HL-60 (cell line): ENCODE measurements at places on chromosomes 12 and 14.

- DNase-seq: no peak
These were observed 646.1 kb downstream of the C12orf50 start for GRCh38 chr12:87382959-87383566.

GRCh38 chr12:75599061-75599460 lies 87.7 kb upstream of the KRR1 start:
- no peak for DNase-seq

DNA sequence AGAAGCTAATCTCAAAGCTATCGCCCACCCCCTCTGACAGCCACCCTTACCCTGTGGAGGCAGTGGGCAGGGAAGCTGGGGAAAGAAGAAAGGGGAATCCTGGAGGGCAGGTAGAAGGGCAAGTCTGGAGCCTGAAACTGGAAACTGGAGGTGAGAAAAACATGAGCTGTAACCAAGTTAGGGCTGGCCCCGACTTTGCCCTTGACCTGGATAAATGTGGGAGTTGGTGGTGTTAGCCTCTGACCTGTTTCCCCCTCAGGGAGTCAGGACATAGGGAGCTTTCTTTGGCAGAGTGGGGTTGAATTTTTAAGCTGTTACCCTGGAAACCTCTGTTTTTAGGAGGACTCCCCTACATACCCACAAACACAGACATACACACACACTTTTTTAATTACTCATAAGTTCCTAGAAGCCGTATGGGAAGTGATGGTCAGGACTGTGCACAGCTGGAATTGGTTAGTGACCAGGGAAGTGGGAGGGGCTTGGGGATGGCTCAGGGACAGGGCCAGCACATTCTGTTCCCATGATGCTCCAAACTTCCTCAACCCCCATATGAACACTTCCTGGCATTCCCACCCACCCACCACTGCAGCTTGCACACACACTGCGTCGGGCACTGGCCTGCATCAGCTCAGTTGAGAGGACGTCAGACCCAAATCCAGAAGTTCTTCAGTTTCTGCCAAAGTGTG lies 5.0 kb upstream of the MMP19 start:
- DNase-seq: peak; percentile 68

GRCh38 chr14:61557262-61557661 lies 138.1 kb upstream of the HIF1A start:
- no peak for DNase-seq

DNA sequence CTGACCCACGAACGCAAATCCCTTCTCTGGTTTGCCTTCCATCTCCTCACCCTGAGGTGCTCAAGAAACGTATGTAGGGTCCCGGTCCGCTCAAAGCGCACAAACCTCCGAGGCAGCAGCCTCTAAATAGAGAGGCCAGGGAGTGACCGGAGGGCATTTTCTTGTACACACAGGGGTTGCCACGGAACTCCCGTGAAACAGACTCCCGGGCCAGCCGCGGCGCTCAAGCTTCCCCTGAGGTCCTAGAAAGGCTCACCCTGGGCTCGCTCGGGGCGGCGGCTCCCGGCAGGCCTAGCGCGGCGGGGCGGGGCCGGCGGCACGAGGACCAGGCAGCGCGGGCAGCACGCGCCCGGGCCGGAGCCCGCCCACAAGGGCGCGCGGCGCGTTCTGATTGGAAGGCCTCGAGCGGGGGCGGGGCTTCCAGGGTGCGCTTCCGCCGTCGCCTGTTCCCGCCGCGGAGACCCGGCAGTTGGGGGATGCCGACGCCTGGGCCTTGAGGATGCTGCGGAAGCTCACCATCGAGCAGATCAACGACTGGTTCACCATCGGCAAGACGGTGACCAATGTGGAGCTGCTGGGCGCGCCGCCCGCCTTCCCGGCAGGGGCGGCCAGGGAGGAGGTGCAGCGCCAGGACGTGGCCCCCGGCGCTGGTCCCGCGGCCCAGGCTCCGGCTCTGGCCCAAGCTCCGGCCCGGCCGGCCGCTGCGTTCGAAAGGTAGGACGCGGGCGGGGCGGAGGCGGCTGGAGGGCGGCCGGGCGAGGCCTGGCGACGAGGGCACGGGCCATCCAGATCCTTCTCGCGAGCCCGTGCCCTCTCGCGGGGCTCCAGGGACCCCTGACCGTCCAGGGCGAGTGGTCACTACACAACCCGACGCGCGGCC lies at the start of gene TDRD9:
Gene TDRD9 (plus strand): TSS at position 446 of the 880 bp plus-strand sequence. CDS start 54 bp downstream, at position 500.
- DNase-seq: no peak

DNA sequence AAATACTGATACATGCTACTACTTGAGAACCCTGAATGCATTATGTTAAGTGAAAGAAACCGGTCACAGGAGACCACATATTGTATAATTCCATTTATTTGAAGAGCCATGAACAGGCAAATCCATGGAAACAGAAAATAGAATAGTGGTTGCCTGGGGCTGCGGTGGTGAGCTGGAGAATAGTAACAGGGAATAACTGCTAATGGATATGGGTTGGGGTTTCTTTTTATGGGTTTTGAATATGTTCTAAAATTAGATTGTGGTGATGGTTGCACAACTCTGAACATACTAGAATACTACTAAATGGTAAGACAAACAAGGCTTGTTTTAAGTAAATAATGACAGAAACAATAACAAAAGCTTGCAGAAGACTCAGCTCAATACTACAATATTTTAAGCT lies 293.0 kb downstream of the BTG1 start:
- no peak for DNase-seq

DNA sequence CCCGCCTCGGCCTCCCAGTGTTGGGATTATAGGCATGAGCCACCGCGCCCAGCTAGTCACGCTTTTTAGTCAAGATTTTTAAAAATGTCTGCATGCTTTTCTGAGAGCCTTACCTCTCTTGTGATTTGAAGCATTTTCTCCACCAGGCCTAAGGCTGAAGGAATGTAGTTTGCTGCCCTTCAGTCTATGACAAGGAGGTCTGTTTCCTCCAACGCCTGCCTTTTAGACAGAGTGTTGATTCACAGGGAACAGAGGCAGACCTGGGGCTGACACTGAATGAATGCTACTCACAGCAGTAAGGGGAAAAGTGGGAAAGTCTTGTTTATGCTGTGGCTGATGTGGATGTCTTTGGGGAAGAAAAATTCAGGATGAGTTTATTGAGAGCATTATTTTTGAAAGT lies 27.2 kb upstream of the MDM2 start:
- no peak for DNase-seq

DNA sequence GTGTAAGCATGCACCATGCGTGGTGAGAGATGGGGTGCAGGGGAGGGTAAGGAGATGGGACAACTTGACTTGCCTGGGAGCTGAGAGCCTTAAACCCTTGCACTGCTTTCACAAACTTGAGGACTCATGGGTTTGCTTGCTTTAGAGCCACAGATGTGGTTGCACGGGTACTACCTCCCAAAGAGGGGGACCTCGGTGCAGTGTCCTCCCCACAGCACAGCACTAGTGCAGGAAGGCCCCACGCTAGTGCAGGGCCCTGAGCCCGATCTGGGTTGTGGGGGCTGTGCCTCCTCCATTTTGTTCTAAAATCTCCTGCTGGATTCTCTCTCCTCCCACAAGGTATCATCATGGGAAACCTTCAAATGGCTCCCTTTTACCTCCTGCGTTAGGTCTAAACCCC lies 11.2 kb downstream of the KRT72 start:
- no peak for DNase-seq

DNA sequence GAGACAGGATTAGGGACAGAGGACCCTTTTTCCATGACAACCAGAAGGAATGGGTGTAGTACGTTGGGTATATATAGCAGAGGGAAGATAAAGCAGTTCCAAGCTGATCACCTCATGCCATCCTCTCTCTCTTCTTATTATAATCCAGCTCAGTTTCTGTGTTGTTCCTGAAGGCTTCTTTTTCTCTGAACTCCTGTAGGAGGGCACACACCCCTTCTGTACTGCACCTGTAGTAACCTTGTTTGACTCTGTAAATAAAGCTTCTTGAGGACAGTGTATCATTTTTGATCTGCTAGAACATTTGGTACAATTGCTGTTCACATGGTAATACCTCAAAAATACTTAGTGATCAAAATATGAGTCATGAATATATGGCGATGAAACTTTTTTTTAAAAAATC lies 33.5 kb downstream of the HELB start:
- DNase-seq: no peak

DNA sequence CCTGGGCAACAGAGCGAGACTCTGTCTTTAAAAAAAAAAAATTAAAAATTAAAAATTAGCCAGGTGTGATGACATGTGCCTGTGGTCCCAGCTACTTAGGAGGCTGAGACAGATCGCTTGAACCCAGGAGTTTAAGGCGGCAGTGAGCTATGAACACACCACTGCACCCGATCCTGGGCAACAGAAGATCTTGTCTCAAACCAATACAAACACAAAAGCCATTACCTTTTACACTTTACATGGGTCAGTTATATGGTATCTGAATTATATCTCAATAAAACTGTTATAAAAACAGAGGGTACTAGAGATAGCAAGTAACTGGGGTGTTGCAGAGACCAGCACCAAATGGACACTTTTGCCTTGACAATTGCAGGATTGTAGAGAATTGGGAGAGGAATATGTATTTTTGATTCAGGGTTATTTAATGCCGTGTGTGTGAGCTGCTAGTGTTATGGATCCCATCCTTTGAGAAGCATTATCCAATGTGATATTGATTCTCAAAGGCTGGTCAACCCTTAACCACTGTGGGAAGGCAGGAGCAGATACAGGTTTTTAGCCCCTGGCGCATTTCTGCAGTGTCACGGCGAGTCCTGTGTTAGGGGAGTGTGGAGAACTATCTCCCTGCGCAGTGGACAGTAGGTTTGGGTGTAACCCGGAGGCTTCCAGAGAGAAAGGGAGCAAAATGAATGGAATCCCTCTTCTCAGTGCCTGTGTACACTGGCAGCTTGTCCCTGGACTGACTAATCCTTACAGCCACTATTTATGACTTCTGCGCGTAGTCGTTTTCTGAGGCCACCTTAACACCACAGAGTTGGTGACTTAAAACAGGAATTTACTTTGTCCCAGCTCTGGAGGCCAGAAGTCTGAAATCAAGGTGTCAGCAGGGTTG lies 4.3 kb downstream of the PSMD9 start:
- DNase-seq: no peak

- no peak for DNase-seq
These were observed 56.5 kb upstream of the ATF1 start for GRCh38 chr12:50707396-50707795.

DNA sequence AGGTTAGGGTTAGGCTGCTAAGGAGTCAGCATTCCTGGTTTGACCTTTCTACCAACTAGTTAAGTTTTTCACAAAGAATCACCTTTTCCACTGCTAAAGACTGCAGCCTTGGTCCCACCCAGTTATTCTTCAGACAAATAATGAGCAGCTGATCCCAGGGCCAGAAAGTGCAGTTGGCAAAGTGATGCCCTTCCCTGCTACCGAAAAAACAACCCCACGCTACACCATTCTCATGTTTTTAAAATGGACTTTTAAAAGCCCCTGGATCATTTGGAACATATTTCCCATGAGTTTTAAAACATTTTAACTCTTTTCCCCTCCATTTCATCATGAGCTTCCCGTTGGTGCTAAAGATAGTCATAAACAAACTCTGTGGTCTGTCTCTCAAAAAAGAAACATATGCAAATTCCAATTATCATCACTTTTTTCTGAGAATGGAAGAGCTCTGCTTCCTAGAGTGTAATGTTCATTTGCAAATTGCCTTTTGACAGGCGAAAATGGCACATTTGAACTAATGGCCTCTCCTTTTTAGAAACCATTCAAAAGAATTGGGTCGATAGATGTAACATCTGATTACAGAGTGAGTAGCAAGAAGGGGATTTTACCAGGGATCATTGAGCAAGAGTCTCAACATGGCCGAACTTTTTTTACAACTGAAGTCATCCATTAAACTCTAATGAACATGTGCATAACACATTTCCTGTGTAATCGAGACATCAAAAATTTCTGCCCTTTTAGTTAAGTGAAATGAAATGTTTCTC lies 129.3 kb upstream of the RAP1B start:
- DNase-seq: no peak

DNA sequence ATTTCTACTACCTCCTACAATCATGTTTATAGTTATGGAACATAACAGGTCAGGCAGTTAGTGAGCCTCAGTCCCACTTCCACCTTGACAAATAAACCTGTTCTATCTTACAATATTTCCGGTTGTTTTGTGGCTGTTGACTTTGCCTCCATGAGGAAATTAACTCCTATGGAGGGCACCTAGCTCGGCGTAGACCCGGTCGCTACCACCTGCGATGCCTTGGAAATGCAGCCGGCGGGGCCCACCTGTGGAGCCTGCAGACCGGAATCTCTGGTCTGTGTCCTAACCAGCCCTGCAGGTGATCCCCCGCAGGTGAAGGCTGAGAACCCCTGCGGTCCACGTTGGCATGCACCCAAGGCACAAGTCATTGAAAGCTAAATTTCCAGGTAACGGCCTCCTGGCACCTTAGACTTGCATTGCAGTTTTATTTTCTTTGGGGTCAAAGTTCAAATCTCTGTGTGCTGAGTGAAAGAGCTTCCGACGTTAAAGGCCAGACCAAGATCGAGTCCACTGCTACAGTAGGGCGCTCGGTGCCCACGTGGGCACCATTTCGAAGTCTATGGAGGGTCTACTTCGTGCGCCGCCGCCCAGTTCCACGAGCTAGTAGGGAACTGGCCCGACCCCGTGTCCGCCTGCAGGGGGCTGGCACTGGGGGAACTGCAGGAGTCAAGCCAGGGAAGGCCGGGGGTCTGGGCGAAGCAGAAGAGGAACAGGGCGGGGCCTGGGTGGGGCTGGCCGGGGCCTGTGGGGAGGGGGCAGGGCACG lies 782 bp upstream of the PIWIL1 start:
- DNase-seq: no peak

GRCh38 chr12:8553088-8553627 lies 12.5 kb upstream of the CLEC4E start:
- no peak for DNase-seq

GRCh38 chr12:57829025-57829777 lies 10.7 kb upstream of the AVIL start:
- peak; percentile 52 for DNase-seq

DNA sequence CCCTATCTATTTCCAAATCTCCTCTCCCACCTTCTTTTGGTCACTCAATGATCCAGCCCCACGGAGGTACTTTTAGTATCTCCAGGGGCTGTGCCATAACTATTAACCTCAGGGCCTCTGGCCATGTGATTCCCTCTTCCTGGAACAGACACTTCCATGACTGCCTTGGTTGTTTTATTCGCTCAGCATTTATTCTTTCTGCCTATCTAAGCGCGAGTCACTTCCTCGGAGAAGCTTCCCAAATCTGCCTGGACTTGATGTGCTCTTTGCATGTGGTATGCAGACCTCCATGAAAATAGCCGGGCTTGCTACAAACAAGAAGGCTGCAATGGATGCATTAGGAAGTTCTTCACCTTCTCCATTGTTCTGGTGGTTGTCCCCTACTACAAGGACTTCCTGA lies 939.0 kb upstream of the TMEM132C start:
- no peak for DNase-seq

DNA sequence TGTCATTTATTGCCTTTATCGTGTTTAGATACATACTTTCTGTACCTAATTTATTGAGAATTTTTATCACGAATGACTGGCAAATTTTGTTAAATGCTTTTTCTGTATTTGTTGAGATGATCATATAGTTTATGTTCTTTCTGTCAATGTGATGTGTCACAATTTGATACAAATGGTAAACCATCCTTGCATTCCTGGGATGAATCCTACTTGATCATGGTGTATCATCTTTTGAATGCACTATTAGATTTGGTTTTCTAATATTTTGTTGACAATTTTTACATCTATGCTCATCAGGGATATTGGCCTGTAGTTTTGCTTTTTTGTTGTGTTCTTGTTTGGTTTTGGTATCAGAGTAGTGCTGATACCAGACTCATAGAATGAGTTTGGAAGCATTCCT lies 185.1 kb downstream of the NUBPL start:
- no peak for DNase-seq

- no peak for DNase-seq
These were observed 18.0 kb downstream of the NIN start for GRCh38 chr14:50812856-50813543.
